NCI-H2171 treated with DMSO at 0.1 percent for 48 hours (cell line): ENCODE measurements at places on chromosomes 4 and X.

GRCh38 chr4:156695163-156695562, 276.4 kb downstream of the PDGFC start:
- no peak for DNase-seq

DNA sequence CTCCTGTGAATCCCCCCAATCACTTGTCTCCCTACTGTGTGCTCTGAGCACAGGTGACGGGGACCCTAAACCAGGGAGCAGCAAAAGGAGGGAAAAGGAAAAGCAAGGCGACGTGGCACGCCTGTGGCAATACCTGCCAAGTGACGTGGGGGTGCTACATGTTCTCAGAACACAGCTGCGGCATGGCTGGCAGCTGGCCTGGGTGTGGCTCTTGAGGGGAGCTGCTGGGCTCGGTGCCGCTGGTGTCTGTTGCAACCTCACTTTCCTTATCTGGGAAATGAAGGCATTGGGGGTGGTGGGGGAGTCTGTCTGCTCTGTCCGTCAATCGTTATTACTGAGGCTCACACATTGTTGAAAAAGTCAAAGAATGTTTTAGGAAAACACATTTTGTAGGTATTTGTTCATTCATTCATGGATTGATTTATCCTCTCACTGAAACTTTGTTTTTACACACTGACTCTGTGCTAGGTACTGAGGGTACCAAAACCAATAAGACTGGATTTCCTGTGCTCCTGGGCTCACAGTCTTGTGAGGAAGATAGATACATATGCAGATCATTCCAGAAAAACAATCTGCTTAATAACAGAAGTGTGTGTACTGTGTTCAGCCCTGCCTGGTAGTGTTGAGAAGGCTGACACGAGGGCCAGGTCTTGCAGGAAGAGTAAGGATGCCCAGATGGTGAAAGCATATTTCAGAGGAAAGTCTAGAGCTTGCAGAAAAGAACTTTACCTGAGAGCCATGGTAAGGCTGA, 217.6 kb downstream of the PTTG2 start:
- DNase-seq, result peak; percentile 70

- peak; percentile 14 for DNase-seq
Observed at GRCh38 chr4:154622598-154622997, 10.1 kb upstream of the FGG start.

DNA sequence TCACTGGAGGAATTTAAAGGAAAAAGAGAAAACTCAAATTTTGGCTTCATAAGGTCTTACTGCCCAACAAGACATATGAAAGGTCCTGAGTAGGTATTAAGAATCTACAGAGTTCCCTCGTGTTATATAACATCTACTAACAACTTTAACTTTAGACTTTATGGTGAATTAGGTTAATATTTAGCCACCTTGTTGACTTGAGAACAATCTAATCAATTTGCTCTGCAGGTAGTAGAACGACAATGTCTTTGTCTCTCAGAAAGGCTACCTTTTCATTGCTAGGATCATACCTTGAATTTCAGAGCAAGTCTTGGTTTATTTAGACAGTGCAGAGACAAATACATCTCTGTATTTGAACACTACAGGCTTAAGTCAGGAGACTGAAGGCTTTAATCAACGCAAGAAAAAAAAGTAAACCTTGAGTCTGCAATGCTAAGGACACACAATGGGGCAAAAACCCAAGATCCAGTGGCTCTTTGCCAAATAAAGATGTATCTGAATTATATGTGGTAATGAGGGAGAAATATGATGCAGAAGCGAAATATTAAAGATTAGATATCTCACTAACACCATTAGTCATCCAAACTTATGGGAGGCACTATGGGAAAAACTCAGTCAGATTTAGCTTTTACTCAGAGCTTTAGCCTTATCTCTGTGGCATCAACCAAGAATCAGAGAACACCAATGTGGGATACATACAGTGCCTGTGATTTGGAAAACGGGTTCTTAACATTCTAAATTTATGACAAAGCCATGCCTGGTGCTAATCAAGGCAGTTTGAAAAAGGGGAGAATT, 93.6 kb upstream of the FTHL17 start:
- no peak for DNase-seq

GRCh38 chr4:89837385-89837992, 528 bp upstream of the SNCA start:
- DNase-seq, result peak; percentile 76

DNA sequence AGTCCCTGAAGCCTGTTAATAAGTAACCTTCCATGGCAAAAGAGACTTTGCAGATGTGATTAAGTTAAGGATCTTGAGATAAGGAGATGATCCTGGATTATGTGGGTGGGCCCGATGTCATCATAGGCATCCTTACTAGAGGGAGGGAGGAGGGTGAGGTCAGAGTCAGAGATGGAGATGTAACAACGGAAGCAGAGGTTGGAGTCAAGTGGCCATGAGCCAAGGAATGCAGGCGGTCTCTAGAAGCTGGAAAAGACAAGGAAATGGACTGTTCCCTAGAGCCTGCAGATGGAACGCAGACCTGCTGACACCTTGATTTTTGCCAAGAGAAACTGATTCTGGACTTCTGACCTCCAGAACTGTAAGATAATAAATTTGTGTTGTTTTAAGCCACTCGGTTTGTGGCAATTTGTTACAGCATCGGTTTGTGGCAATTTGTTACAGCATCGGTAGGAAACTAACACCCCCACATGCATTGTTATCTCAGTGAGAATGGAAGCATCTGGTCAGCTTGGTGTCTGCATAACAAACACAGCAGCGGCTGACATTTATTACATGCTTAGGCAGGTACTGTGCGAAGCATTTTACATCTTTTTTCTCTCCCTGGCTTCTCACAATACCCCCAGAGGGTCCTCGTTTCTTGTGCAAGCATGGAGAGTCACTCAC, 55.6 kb downstream of the CLDN34 start:
- DNase-seq, result no peak

DNA sequence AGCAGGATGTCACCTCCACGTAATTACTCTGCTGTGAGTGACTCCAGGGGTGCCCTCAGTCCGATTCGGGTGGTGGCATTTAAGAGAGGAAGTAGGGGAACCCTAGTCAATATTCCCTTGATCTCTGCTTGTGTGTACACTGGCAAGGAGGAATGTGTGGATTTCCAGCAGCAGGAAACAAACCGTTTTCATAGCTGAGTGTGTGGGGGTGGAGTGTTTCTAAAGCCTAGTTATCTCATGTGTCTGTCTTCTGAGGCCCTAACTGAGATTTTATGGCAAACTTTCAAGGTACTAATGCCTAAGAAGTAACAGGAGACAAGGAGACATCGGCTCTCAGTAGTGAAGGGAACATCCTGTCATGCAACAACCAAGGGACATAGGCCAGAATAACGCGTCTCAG, 6.6 kb upstream of the CLDN24 start:
- DNase-seq, result no peak

DNA sequence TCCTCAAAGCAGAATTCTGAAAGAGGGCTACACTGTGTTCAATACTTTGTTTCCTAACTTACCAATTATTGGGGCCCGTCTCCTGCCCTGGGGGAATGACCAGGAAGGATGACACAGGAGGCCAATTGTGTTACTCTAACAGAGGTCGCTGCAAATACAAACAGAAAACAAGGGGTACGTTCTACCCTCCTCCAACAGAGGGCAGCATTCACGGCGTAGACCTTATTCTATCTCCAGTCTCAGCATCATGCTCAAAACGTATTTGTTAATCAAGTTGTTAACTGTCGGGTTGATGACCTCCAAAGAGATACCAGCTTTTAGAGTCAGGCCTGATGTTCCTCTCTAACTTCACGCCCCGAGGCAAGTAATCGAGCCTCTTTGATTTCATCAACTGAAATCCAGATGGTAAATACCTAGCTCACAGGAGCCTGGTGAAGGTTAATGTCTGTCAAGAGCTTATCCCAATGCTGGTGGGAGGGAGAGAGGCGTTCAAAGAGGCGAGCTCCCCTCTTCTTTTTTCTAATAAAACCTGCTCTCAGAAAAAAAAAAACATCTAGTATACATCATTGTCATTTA, 181.0 kb upstream of the KCNIP4 start:
- DNase-seq, result peak; percentile 7

DNA sequence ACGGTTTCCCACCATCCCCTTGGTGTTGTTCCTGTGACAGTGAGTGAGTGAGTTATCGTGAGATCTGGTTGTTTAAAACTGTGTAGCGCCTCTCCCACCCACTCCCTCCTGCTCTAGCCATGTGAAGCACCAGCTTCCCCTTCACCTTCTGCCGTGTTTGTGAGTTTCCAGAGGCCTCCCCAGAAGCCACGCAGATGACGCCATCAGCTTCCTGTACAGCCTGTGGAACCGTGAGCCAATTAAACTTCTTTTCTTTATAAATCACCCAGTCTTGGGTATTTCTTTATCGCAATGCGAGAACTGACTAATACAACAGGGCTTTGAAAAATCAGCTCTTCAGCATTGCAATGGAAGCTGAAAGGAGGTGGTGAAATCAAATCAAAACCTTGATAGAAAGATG, 50.0 kb downstream of the FGFBP1 start:
- DNase-seq, result no peak

GRCh38 chrX:17788956-17789562, 51.8 kb downstream of the SCML1 start:
- DNase-seq, result no peak

DNA sequence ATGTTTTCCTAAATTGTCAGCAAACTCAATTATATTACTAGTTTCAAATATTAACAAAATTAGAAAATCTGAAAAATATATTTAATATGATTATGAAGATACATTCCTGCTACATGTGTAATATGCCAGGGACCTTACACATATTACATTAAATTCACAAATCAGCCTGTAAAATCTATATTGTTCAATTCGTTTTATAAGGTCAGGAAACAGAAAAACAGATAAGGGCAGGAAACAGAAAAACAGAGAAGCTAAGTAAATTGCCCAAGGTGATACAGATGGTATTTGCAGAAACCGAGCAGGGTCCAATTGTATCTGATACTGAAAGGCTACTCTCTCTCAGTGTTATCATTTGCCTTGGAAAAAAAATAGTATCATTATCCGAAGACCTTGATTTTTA, 739.0 kb downstream of the DMD start:
- DNase-seq, result no peak

DNA sequence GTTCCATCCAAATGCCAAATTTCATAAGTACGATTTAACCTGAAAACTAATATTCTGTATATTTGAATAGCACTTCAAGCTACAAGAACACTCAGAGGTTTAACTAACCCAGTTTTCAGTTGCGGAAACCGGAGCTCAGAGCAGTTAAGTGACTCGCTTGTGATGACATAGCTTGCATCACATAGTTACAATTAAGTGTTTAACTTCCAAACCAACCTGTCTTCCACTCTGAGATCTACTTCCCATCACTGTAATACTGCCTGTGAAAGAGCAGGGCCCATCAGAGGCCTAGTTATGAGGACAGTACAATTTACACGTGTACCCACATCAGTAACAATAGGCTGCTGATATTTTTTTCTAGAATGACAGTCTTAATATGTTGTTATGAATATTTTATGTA, 120.3 kb downstream of the MAD2L1 start:
- DNase-seq, result no peak

GRCh38 chr4:171067422-171067821, 745.8 kb upstream of the GALNTL6 start:
- DNase-seq, result no peak

- DNase-seq, result no peak
Observed at GRCh38 chrX:21943460-21944135, 3.1 kb downstream of the SMS start.

- no peak for DNase-seq
Observed at GRCh38 chr4:33357121-33357520, 2637.0 kb downstream of the PCDH7 start.

DNA sequence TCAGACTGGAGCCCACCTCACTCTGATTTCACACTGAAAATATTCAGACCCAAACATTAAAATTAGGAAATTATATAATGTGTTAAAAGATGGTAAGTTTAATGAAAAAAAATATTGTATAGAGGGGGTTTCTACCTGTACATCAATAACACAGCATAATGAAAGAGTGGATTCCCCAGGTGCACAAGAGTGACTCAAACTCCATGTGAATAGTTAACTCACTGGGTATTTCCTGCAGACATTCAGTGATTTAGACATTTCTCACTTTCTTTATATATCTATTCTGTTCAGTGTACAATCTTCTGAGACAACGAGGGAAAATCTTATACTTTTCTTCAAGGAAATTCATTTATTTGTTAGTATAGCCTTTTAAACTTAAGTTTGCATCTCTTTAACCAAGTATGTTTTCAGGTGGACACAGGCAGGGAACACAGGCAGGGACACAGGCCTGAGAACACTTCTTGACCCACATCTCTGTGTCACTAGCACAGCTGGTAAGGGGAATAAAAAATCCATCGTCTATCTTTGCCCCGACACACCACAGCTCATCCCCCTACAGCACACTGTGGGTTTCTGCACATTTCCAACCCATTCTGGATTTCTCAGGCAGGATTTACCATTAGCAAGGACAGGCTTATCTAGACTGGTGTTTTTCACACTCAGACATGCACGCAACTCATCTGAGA, 525.5 kb upstream of the BOD1L1 start:
- DNase-seq, result no peak

DNA sequence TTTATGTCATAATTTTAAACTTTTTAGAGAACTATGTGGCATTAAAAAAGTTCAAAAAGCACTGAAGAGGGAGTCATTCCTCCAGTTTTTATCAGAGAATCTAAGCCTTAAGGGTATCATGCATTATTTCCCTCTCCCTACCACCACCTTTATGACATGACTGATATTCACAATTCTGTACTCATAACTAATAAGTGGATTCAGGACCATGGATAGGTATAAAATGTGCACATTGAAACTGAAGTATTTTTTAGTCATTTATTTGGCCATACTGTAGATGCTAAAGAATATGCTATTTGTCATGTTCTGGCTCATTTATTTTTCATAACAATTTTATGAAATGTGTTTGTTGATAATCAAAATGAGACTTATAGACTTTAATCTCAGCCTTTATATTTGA, 897.5 kb upstream of the AGA start:
- DNase-seq, result no peak

DNA sequence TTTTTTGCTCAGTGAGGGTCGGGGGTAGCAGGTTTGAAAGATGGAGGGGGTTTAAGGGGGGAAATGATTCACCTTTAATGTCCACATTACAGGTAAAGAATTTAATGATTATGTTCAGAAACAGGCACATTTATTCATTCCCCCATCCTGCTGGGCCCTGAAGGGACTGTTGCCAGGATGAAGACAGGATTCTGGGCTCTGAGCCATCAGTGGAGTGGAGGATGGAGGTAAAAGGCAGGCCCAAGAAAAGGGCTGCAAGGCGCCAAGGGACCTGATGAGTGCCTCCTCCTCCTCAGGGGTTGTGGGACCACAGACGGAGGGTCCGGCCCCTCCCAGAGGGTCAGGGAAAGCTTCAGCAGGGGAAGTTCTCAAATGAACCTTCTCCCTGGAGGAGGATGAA, 40.4 kb upstream of the PROM1 start:
- peak; percentile 8 for DNase-seq

- DNase-seq, result no peak
Observed at GRCh38 chrX:120334151-120334550, 22.9 kb upstream of the TMEM255A start.

- DNase-seq, result no peak
Observed at GRCh38 chr4:186749611-186750281, 26.1 kb upstream of the FAT1 start.

GRCh38 chrX:97322401-97322800, 438.7 kb downstream of the RPA4 start:
- DNase-seq, result no peak
